ENCODE measurements at places on chromosomes 12 and 14.

DNA sequence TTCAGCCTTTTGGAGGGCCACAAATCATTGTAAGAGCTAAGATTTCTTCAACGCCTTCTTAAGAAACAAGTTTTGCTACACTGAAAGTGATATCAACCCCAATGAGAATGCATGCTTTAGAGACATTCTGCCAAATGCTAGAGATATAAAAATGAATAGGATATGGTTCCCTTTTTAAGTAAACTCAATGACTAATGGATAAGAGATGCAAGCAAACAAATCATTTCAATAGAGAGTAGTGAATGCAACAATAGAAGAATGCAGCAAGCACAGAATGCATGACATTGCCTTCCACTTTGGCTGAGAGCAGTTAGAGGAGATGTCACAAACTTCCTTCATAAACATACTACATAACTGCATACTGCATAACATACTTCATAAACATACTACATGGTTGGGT is 116.4 kb downstream of the PDZRN4 start:
- no peak for DNase-seq

DNA sequence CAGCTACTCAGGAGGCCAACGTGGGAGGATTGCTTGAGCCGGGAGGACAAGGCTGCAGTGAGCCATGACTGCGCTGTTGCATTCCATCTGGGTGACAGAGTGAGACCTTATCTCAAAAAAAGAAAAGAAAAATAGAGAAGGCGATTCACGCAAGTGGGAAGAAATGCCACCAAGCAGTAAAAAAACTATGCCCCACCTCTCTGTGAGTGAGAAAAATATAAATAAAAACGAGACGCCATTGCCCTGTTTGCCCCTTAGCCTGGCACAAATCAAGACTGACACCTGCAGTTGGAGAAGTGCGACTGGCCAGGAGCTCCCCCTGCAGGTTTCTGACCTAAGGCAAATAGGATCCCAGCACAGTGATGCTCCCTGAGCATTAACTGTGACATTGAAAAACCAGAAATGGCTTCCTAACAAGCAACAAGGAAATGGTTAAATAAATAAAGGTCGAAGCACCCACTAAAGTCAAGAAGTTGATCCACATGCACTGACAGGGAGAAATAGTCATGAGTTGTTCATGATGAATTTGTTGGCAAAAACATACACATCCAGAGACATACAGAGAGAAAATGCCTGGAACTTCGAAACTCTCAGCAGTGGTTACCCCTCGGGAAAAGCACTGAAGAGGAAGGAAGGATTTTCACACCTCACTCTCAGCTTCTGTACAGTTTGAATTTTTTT is 21.1 kb downstream of the GSC start:
- no peak for DNase-seq

DNA sequence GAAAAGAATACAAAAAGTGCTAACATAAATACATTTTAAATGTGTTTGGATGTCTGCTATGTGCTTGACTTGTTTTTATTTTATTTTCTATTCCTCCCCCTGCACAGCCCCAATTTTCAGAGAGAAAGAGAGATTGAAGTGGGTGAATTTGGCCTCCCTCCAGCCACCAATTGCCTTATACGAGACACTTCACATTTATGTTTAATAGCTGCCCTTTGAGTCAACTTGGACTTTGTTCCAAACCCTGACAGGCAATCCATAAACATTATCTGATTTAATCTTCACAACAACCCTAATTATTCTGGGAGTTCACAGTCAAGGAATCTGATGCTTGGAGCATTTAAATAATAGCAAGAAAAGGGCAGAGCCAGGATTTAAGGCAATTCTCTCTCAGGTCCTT is 161.7 kb downstream of the SLC15A4 start:
- DNase-seq = no peak

DNA sequence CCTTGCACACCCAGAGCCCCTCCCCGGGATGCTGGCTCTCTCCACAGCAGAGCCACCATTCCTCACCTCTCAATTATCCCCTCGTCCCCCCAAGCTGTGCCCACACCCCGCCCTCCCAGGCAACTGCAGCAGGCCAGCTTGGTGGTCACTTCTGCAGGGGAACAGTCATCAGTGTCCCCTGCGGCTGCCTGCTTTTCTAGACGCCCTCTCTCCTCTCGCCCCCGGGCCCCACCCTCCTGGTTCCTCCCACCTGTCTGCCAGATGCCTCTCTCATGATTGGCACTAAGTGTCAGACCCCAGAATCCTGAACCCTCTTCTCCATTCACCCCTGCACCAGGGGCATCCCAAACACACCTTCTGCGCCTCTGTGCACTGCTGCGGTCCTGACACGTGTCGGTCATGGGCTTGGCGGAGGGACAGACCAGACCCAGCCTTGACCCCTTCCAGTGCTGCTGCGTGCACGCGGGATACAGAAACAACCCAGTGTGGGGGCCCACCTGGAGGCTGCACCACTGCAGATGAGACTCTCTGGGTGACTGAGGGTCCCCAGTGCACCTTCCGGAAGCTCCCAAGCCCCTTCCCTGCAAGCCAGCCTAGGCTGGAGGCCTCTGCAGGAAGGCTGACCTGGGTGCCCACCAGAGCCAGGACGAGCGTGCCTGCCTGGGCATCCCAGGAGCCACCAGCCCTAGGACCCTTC is 99.5 kb downstream of the SETD3 start:
- no peak for DNase-seq

- DNase-seq = no peak
Measured at GRCh38 chr14:24310265-24310645, 315 bp downstream of the LTB4R2 start.
